ENCODE measurements at places on chromosomes 16 and 17.

DNA sequence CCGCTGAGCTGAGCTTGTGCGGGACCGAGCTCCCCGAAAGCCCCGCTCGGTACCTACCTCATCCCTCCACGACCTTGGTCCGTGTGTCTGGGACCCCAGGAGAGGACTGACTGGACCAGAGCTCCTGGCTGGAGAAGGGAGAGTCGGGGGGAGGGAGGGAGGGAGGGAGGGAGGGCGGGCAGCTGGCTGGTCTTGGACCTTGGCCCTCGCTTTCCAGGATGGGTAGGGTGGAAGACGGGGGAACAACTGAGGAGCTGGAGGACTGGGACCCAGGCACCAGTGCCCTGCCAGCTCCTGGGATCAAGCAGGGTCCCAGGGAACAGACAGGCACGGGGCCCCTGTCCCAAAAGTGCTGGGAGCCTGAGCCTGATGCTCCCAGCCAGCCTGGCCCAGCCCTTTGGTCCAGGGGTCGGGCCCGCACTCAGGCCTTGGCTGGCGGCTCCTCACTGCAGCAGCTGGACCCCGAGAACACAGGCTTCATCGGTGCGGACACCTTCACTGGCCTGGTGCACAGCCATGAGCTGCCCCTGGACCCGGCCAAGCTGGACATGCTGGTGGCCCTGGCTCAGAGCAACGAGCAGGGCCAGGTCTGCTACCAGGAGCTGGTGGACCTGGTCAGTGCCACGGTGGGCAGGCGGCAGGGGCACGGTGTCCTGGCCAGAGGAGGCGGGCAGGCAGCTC is 553 bp downstream of the RHBDL1 start:
- no peak for DNase-seq

GRCh38 chr17:71709946-71710345 is 410.9 kb upstream of the SOX9 start:
- no peak for DNase-seq

- no peak for DNase-seq
Measured at GRCh38 chr16:48829336-48830310, 219.6 kb upstream of the N4BP1 start.

DNA sequence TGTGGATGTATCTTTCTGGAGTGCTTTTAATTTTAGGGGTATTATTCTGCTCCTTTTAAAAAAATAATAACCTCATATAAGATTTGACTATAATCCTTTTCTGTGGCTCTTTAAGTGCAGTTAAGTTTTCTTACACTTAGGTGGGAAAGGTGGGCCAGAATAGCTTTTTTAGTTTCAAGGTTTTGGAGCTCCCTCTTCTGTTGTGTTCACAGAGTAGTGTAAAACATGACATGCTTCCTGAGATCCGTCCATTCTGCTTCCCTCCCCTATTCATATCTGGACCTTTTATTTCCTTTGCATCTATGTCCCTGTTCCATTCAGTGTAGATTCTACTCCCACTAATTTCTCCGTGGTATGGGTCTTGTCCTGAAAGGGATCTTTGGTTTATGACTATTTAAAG is 12.8 kb downstream of the LRRC36 start:
- DNase-seq = no peak

GRCh38 chr17:76492989-76493501 is 8.2 kb downstream of the RHBDF2 start:
- DNase-seq = no peak

GRCh38 chr16:50509521-50510341 is 38.5 kb upstream of the NKD1 start:
- peak; percentile 74 for DNase-seq

- no peak for DNase-seq
Measured at GRCh38 chr16:78906135-78906534, 694.4 kb downstream of the MAF start.

DNA sequence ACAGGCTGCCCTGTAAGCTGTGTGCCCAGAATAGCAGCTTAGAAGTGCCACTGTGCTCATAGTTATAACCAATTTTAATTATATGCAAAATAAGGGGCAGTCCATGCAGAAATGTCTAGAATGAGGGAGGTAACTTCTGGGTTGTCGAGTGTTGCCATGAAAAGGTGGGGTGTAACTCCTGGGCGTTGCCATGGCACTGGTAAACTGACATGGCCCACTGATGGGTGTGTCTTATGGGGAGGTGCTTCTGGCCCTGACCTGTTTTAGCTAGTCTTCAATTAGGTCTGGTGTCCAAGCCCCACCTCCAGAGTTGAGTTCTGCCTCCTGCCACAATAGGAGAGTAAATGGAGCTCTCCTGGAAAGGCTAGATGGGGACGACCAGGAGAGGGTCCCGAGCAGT is 120.6 kb downstream of the SALL1 start:
- DNase-seq = no peak

- DNase-seq = peak; percentile 53
Measured at GRCh38 chr16:49924078-49924477, 68.2 kb upstream of the ZNF423 start.

- no peak for DNase-seq
Measured at GRCh38 chr17:14196377-14196997, 40.2 kb downstream of the CDRT15 start.

GRCh38 chr17:81221842-81222619 is 734 bp downstream of the CEP131 start:
- DNase-seq = no peak

DNA sequence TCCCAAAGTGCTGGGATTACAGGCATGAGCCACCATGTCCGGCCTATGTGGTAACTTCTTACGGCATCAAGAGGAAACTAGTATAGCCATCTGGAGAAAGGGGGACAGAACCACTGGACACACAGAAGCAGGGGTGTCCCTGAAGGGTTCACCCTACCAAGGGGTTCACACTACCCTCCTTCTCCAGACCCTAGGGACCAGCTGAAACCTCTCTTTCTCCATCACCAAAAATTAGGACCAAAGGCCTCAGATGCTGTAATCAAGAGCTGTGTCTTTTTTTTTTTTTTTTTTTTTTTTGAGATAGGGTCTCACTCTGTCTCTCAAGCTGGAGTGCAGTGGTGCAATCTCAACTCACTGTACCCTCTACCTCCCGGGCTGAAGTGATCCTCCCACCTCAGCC is 33.2 kb downstream of the ZFHX3 start:
- no peak for DNase-seq

DNA sequence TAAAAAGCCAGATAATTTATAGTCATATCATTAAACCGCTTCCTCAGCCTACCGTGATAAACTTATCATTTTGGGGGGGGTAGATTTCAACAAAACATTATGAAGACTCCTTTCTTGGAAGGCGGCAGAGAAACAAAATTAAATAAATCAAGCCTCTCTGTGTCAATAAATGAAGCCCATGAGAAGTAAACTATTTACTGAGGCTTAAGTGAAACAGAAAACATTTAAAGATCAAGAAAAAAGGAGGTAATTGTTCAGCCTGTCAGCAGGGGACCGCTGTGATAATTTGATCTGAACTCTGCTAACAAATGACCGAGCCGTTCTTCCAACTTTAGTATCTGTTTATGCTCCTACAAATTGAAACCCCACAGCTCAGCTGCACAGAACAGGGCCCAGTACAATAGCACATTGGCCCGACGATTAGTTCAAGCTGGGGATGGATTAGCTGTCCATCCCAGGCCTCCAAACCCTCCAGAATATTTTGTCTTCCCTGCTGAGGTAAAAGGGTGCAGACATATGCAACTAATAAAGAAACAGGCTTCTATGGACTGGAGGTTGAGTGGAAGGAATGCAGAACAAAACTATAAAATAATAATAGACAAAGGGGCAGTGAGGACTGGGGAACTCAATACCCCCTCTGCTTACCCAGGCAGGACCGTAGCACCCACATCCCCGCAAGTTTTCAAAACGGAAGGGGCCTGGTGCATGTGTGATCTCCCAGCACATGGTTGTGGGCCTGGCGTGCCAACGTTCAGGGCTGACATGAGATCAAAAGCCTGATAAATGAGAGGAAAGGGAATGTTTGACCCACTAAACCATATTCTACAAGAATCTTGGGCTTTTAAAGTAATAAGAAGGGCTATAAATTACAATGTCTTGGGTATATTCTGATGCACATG is 298.1 kb upstream of the IRX5 start:
- DNase-seq = no peak

DNA sequence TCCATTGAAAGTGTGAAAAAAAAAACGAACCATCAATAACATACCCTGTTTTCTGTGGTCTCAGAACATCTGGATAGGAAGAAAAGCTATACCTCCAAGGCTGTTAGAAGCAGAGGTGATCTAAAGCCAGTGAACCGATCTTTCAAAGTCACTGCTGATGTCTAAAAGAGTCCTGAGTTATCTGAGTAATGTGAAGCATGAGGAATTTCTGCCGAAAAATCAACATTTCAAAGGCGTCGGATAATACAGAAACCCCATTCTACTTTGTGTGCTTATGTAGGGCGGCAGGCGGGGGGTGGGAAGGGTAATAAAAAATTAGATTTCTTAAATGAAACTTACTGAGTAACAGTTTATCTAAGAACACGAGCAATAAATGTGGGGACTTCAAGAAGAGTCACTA is 3.9 kb downstream of the XYLT1 start:
- DNase-seq = no peak

- no peak for DNase-seq
Measured at GRCh38 chr17:34999456-34999855, 19.1 kb downstream of the LIG3 start.

GRCh38 chr17:9465210-9465921 is 110.3 kb downstream of the STX8 start:
- no peak for DNase-seq

- DNase-seq = no peak
Measured at GRCh38 chr17:60862482-60862881, 184.8 kb downstream of the BCAS3 start.

DNA sequence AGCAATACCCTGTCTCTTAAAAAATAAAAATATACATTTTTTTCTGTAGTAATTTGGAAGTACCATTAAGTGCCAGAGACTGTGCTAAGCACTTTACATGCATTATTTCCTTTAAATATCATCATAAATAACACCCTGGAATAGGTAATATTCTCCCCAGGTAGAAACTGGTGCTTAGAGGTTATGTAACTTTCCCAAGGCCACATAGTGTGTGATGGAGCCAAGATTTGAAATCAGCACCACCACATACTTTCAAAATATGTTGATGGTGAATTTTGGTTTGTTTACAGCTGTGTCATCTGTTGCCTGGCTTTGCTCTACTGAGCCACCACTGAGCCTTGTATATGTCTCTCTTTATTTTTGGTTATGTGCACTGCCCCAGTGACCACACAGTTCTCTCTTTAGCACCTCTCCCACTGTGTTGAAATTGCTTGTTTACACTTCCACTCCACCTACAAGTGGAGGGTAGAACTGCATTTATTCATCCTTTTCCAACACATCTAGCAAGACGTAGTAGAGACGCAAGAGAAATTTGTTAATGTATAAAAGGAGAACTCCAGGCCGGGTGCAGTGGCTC is 19.0 kb upstream of the NBR1 start:
- DNase-seq = no peak

- peak; percentile 61 for DNase-seq
Measured at GRCh38 chr17:80261159-80261894, 675 bp downstream of the RNF213 start.

DNA sequence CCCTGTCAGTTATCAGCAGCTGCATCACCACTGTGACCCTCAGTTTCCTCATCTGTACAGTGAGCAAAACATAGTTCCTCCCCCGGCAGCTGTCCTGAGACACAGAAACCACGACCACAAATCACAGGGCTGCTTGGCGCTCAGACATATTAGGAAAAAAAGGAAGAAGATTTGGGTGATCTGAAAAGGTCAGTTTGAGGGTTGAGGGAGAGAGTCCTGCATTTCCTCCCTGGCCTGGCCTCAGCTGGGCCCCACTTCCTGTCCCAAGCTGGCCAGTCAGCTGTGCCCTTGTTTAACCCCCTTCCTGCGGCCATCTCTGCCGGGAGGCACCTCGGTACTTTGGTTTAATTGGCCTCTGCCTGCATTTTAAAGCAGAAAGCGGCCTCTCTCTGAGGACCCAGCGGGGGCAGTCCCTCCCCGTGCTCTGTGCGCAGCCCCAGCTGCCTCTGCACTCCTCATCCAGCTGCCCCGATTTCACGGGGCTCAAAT is 24.0 kb upstream of the CIBAR2 start:
- DNase-seq = no peak
